ENCODE measurements at places on chromosomes 3 and 15.

- no peak for DNase-seq
Measured at GRCh38 chr15:101322854-101323477, 27.9 kb upstream of the SNRPA1 start.

GRCh38 chr3:9175421-9175820 lies 74.0 kb downstream of the SRGAP3 start:
- no peak for DNase-seq

GRCh38 chr15:69032031-69032430 lies 17.5 kb downstream of the NOX5 start:
- no peak for DNase-seq

GRCh38 chr3:156551261-156551660 lies 3.7 kb downstream of the SSR3 start:
- no peak for DNase-seq

DNA sequence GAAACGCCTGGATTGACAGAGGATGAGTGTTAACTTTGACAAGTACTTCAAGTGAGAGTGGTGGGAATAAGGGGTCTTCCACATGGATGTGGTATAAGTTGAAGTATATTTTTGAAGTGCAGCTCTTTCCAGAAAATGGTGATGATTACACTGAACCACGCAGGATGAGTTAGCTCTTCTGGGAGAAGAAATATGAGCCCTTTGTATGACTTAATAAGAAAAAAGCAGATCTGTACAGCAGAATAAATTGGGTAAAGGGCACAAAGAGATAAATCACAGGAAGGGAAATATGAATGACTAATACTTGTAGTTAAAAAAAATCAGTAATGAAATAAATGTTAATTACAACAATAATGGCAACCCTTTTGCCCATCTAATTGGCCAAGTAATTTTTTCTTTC lies 1.3 kb downstream of the CCR3 start:
- no peak for DNase-seq

DNA sequence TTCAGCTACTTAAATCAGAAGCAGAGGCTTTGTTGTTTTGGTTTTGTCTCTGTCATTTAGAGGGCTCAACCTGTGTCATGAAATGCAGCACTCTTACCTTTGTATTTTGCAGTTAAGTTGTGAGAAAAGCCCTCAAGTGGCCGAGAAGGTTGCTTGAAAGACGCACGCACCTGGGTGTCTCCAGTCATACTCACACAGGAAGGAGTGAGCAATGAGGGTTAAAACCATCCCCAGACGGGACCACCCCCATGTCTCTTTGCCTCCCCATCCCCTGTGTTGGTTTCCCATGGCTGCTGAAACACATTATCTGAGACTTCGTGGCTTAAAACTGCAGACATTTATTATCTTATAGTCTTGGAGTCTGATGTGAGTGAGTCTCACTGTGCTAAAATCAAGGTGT lies 376.1 kb upstream of the CFAP20DC start:
- no peak for DNase-seq

- DNase-seq: no peak
Measured at GRCh38 chr3:189727898-189728297, 96.7 kb downstream of the TP63 start.

DNA sequence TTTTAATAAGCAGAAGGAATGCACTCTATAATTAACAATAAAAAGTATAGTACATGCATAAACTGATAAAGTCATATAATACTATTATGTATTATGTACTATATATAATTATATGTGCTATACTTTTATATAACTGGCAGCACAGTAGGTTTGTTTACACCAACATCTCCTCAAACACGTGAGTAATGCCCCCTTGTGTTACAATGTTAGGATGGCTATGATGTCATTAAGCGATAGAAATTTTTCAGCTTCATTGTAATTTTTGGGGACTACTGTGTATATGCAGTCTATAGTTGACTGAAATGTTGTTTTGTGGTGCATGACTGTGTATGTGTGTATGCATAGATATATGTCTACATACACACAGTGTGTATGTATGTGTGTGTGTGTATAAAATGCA lies 100.6 kb downstream of the SLMAP start:
- peak; percentile 28 for DNase-seq

GRCh38 chr15:62933386-62933785 lies 109.2 kb upstream of the TPM1 start:
- DNase-seq: no peak

DNA sequence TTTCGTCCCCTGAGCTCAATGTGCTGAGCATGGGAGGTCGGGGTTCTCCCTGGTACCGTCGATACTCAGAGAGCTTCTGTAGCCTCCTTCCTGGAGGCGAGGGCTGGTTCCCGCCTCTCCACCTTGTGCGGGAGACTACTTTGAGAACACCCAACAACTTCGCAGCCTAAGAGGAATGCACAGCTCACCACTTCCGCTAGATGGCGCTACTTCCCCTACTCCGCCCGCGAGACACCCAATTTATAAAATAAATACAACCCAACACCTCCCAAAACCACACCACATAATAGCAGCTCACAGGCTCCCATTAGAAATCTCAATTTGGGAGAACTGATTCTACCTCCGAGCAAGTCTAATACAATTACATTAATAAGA lies 1.2 kb downstream of the RGMA start:
- peak; percentile 64 for DNase-seq

DNA sequence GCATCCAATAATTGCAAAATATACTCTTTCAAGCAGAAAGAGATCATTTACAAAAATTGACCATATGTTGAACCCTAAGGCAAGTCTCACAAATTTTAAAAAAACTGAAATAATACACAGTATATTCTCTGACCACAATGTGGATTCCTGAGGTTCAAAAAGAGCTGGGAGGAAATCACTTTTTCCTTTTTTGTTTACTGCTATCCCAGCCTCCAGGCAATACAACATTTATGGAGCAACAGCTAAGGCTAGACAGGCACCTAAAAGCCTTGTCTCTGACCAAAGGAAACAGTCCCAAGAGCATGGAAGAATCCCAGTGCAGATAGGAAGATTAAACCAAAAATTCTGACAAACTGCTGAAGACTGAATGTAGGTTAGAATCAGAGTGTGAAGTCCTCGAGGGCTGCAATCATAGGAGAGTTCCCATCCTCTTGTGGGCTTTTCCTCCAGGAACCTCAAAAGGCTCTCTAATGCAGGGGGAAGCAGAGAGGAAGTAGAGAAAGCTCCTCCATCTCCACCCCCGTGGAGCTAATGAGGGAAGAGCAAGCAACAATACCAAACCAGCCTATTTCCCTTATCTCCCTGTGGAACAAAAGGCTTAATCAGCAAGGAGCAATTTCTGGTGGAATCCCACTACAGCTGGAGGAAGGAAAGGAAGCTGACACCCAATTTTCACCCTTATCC lies 57.0 kb downstream of the TMCC1 start:
- peak; percentile 56 for DNase-seq

Data from fibroblast of villous mesenchyme (primary cell).